Stimulated activated CD4-positive, alpha-beta T cell treated with anti-CD3 and anti-CD28 coated beads, TNF-alpha, amount 100 ng/mL, for 1 hour (primary cell): ENCODE measurements at places on chromosomes 2 and 18.

DNA sequence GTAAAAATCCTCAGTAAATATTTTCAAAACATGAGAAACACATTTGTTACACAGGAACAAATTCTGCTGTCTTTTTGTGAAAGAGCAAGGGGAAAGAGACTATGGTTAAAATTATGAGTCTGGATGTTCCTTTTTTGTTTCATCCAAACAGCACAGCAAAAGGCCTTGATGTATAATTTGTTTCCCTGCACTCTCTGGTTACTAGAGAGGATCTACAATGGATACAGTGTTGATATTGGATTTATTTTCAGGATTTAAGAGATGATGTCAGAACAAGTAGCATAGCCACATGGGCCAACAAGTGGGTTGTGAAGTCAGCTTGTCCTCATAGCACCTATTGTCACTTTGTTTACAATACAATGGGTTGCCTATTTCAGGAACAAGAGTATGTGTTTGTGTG lies 11.3 kb upstream of the ERBB4 start:
- DNase-seq: no peak

GRCh38 chr2:176184749-176185148 lies 3.7 kb upstream of the HOXD1 start:
- no peak for DNase-seq

- no peak for DNase-seq
These were observed 31.0 kb downstream of the CENPA start for GRCh38 chr2:26816893-26817292.

DNA sequence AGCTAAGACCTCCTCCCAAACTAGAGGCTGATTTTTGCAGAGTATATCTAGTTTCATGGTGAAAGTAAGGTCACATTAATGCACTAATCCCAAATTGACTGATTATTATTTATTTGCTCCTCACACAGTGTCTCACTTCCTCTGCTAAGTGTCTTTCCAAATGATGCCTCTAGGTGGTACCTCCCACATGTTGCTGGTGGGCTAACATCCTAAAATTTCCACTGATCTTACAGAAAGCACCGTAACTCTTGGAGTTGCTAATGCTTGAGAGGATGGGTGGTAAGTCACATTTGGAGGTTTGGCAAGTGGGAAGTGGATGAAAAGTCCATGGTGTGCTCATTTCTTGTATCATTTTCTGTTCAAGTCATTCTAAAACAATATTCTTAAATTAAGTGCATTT lies 428.7 kb upstream of the GYPC start:
- DNase-seq: no peak

DNA sequence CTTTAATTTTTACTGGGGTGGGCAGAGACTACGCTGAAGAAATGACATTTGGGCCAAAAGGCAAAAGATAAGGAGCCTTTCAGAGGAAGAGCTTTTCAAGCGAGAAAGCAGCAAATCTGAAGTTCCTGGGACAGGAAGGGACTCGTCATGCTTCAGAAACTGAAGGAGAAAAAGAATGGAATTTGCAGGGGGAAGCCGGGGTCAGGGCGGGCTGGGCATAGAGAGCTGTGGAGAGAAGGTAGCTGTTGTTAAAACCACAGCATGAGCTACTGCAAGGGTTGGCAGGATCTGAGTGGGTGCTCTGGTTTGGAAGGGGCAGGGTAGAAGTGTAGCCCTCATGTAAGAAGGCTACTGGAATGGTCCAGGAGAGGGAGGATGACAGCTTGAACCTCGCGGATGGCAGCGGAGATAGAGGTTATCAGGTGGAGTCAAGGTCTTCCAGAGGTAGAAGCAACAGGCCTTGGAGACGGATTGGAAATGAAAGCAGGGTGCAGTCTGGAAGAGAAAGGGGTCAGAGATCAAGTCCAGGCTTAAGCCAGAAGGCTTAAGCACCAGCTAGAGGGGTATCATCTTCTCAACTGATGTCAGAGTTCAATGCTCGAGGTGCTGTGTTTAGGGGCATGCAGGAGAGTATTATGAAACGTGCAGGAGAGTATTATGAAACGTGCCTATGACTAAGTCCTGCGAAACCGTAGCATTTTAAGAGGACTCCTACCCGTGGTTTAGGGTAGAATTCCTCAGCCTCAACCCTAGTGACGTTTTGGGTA lies 18.9 kb downstream of the ATP8B1 start:
- DNase-seq: no peak
